ENCODE measurements at places on chromosomes 6 and 20.

DNA sequence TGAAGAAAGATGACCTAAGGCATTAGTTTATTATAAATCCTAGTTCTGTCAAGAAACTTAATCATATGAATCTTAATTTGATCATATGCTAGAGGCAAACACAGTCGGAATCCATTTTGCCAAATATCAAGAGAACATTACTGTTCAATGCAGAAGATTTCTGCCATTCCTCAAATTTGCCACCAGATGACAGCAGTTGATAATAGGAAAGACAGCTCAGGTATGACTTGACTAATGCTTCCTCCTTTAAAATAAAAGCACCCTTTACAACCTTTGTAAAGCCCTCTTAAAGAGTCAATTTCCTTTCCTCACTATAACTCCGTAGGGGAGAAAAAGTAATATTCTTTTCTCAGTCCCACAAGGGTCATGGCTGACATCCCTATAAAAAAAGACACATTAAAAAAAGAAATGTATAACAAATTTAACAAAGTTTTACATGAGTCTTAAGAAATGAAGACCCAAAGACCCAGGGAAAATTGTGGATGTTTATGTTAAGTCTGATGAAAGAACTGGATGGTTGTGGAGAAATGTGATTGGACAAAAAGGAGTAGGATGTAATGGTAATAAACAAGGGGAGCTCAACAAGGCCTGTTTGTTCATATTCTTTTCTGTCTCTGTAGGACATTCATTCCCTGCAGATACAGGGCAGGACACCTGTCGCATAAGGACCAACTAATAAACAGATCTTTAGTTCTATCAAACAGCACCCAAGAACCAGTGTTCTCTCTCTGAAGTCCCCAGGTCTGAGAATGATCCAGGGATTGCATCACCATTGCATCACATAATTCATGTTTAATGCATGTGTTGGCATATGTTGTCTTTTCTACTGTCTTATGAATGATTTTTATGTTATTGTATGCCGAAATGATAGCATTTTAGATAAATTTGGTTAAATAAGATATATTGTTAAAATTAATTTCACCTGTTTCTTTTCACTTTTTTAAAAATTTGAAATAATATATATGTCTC is 23.0 kb upstream of the IL17A start:
- DNase-seq = no peak

DNA sequence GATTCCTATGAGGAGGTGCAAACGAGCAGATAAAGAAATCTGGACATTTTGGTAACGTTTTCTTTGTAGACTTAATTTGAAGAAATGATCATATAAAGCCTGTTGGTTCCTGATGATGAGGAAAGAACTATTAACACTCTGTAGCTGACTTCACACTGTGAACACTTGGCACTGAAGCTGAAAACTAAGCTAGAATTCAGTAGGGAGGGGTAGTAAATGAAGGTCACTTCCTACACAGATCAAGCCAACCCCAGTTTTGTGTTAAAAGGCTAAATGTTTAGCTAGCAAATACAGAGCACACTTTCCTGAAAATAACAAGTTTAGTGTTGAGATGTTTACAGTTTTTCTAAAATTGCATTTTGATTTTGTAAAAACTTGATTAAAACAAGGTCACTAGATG is 296.2 kb upstream of the PRDM1 start:
- DNase-seq = no peak

GRCh38 chr20:4670469-4670868 is 51.2 kb upstream of the PRND start:
- no peak for DNase-seq

- DNase-seq = peak; percentile 25
Measured at GRCh38 chr20:16701296-16701695, 28.5 kb upstream of the SNRPB2 start.

DNA sequence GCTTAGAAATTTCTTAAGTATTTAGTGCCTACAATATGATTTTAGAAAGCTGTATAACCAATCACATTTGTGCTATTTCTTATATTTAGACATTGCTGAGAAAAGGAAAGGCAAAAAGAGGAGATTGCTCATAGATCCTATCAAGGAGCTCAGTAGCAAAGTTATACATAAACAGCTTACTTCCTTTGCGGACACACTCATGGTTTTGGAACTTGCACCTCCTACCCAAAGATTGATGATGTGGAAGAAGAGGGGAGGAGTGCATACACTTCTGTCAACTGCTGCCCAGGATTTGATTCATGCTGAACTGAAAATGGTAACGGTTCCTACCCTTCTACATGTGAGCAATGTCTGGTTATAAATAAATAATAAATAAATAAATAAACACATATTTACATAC is 16.7 kb downstream of the RAD21L1 start:
- DNase-seq = peak; percentile 31

DNA sequence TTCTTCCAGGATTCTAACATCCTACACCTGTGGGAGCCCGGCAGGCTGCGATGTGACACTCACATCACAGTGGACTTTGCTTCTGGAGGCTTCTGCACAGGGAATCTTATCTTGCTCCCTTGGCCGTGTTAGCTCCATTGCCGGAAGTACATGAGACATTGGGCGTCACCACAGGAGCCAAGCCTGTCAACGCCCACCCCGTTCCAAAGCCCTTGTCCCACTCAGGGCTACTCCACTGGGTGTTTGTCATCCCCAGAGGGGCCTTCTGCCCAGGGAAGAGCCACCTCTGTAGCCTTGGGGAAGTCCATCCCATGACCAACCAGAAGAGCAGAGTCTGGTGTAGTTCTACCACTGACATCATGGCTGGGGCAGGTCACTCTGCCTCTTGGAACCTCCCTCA is 1.7 kb downstream of the RAB44 start:
- no peak for DNase-seq

DNA sequence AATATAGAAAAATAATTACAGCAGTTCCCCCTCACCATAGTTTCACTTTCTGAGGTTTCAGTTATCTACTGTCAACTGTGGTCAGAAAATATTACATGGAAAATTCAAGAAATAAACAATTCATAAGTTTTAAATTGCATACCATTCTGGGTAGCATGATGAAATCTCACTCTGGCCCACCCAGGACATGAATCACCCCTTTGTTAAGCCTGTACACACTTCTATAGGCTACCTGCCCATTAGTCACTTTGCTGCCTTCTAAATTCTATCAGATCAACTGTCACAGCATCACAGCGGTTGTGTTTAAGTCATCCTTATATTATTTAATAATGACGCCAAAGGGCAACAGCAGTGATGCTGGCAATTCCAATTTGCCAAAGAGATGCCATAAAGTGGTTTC is 140.3 kb upstream of the RUNX2 start:
- no peak for DNase-seq

DNA sequence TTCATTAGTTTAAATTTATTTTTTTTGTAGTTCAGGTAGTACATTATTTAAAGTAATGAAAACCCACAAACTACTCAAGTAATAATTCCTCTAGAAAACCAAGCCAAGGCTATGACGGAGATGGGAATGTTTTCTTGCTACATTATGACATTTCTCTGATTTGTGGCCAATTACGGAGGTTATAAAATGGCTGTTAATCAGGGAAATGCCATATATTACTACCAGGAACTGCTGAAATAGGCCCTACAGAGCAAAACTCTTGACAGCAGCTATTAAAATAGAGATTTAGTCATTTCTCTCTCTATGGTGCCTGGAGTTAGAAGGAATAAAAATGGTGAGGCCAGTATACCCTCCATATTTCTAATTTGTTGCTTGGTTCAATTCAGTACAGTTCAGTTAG is 280.0 kb downstream of the ARHGAP18 start:
- no peak for DNase-seq

DNA sequence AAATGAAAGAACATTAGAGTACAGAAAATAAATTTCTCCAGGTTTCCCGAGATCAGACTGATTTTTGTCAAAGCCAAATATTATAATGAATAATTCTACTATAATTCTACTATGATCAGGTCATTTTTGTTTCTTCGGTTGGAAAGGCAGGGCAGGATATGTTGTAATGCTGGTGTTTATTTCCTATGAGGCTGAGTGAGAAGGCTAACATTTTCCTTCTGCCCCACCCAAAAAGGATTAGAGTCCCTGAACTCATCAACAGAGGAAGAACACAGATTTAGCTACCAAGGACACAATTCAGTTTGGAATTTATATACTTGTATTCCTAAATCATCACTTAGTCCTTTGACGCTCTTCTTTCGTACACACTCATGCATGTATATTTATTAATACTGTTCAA is 318.9 kb downstream of the SYNE1 start:
- DNase-seq = no peak

GRCh38 chr6:119090256-119090655 is 11.8 kb upstream of the FAM184A start:
- no peak for DNase-seq

DNA sequence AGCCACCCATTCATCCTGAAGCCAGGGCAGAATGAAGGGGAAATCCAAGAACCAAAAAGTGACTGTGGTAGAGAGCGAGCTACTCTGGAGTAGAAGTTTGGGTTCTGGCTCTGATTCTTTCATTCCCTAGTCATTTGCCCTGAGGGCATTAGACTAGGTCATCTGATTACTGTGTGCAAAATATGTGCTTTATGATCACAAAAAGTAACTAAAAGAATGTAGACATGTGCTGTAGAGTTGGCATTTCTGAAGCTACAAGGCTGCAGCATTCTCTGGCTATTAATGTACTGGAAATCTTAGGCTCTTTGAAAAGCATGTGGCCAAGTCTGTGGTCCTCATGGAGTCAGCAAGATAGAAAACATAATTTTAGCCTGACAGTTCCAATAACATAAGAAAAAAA is 94.2 kb downstream of the TBC1D7 start:
- no peak for DNase-seq

DNA sequence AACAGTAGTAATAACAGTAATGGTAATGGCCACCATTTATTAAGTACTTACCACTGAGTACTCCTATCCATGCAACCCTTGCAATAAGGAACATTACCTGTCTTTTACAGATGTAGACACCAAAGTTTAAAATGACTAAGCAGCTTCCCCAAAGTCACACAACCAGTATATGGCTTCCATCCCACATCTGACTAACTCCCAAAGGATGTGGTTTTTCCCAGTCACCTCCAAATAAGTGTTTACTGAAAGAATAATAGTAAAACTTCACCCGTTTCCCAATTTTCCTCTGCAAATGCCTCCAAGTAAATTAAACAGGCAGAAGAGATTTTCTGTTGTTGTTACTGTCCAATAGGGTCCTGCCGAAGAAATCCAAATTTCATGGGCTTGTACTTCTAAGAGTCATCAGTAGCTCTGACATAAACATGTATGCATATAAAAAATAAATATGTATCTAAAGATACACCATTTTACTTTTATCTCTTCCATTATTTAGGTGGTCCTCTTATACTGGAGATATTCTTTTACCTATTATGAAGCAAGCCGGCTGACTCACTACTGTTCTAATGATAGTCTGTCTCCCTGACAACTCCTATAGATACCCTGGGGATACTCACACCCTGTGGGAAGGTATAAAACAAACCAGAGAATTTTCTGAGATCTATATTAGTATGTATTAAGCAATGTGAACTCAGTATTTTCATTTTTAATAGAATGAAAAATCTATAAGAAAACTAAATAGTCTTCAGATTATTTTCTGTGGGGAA is 77.9 kb upstream of the ID4 start:
- no peak for DNase-seq

DNA sequence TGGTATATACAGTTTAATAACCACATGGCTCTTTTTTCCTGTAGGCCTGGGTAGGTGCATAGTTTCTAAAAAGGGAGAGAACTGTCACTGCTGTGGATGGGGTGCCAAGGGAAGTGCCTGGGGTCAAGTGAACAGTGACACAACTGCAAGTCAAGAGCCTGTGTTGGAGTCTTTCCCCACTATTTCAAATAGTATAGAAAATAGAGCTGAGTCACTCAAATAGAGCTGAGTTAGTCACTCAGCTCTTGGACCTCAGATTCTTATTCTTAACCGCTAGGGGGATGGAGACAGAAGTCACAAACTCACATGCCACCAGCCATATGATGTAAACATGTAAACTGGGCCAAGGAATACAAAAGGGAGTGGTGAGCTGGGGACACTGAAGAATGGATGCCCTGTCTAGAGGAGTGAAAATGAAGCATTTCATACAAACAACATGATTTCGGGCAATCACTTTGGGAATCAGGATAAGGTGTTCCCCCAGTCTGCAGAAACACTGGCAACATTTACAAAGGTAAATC is 2.1 kb downstream of the NQO2 start:
- DNase-seq = peak; percentile 91

- no peak for DNase-seq
Measured at GRCh38 chr6:124054034-124054433, 250.4 kb downstream of the NKAIN2 start.

GRCh38 chr6:149419696-149420404 is 19.8 kb downstream of the SUMO4 start:
- no peak for DNase-seq

- DNase-seq = no peak
Measured at GRCh38 chr6:115362234-115362633, 698.5 kb downstream of the FRK start.

- no peak for DNase-seq
Measured at GRCh38 chr6:130748041-130748440, 79.2 kb upstream of the SMLR1 start.

DNA sequence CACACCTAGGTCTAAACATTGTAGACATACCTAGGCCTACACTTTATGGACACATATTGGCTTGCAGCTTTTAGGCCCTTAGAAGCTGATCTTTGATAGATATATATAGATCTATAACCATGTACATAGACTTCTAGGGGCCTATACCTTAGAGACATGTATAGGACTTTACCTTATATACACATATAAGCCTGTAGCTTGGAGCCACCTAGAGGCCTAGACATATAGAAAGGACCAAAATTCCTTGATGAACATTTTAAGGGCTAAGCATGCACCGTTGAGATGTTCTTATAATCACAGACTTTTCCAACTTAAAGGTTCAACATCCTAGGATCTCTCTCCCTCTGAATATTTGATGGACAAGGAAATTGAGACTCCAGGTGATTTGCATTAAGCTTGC is 371.7 kb upstream of the SASH1 start:
- no peak for DNase-seq

- DNase-seq = no peak
Measured at GRCh38 chr6:5851261-5851757, 155.4 kb downstream of the NRN1 start.

DNA sequence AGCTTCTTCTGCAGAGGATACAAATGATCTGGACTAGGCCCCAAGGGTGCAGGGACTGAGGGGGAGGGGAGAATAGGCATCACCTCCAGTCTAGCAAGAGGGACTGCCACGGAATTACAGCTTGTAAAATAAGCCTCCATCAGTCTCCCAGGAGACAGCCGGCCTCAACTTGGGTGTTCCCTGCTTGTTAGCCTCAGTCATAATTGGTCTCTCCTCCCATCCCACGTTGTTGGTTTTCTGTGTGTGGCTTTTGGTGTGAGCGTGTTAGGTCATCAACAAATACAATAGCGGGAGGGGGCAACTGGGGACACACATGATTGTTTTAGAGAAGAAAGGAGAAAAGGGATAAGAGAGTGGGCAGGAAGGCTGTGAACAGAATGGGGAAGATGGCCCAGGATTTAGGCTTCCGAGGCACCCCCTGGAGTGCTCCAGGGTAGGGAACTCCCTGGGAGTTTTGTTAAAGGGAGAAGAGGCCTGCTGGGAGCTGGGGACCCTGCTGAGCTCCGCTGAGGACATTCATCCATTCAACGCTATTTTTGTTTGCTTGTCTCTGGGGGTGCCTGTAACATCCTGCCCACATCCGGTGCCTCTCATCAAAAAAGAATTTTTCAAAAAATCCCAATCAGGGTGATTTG is 9.2 kb downstream of the FOXA2 start:
- no peak for DNase-seq
